ENCODE measurements at places on chromosomes 11 and 22.

GRCh38 chr22:35821654-35822053, 104.0 kb downstream of the APOL5 start:
- no peak for DNase-seq

GRCh38 chr11:122399375-122399774, 256.1 kb upstream of the UBASH3B start:
- DNase-seq: no peak

- DNase-seq: no peak
Measured at GRCh38 chr11:12274056-12274455, 103.3 kb upstream of the PARVA start.

DNA sequence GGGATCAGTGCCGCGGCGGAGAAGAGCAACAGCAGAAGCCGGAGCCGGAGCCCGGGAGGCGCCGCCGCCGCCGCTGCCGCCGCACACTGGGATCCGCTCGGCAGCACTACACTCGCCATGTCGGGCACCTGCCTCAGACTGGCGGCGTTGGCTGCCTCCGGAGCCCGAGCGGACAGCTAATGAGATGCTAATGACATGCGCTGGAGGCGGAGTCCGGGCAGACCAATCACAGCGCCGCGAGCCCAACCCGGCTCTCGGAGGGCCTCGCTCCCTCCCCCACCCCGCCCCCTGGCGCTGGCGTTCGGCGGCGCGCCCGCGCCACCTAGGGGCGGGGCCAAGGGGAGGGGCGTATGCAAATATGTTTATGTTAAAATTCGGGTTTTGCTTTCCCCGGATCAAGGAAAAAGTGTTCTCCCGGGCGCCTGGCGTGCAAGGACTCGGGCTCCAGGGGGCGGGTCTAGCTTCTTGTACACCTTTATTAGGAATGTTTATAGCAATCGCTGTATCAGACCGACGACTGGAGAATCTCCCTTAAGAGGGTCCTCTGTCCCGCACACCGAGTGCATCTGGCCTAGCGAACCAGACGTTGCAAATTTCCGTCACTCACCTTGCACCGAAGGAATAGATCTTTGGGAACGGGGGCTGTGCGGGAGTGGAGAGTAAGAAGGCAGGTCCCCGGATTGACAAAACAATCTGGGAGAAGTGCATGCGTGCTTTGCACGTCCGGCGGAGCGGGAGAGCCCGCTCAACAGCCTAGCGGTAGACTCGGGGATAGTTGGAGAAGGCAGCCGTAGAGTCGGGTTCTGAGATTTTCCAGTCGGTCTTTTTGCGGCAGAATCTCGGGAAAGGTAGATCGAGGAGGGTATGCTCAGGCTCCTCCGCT, at the start of gene CADM1:
Gene CADM1 (minus strand): TSS at position 140 of the 883 bp plus-strand sequence.
- no peak for DNase-seq

DNA sequence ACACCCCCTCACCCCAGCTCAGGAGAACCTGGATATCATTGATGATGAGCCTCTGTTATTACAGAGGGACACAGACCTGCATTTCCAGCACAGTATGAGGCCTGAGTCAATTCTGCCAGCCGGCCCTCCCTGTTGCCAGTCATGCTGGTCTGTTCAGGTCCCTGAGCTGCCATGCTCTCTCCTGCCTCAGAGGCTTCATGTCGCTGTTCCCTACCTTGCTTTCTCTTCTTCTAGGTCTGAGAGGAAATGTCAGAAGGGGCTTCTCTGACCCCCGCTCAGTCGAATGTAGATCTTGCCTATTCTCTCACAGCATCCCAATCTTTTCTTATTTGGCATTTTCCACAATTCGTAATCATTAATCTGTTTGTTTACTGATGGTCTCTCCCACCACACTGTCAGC, 21.8 kb upstream of the ABCC8 start:
- DNase-seq: no peak

DNA sequence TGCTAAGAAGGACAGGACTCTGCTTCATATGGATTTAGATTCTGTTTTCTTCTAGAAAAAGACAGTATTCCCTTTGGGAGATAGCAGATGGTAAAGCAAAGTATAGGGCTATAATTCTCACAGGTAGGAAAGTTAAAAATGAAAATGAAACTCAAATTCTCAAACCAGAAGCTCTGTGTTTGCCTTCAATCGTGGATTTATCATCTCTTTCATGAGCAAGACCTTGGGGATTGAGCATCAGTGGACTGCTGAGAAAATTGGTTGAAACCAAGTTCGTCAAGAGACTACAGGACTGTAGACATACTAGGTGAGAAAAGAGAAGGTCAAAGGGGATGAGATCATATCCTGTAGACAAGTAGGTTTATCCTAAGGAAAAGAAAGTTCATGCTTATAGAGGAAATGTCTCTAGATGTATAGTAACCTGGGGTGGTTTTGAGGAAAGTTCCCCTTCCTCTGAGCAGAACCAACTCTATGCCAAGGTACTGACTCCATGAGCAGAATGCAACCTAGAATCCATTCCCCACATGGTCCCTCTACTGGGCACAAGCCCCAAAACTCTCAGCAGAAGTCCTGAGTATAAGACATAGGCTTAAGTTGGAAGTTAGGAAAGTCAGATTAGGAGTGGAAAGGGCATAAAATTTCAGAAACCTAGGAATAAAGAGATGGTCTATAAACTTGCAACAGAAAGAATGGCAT, 46.5 kb downstream of the SLC5A12 start:
- DNase-seq: no peak

DNA sequence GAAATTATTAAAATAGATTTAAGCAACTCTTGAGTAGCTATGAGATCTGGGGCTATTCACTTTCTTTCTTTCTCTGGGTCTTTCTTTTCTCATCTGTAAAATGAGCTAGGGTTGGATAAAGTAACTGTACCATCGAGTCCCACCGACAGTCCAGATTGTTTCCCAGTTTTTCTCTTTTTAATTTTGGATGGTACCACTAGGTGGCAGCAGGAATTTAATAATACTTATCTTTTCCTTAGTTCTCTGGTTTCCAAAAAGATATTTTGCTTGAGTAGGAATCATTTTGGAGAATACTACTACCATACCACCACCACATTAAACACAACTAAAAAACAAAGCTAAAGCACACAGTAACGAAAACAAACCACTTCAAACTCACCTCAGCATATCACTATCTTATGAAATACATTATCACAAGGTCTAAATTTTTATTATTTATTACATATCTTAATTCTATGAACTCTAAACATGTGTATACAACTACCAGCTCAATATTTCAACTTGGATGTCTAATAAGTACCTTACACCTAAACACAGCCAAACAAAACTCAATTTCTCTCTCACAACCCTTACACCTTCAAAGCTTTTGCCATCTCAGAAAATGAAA, 584.0 kb downstream of the KCNA4 start:
- DNase-seq: no peak

DNA sequence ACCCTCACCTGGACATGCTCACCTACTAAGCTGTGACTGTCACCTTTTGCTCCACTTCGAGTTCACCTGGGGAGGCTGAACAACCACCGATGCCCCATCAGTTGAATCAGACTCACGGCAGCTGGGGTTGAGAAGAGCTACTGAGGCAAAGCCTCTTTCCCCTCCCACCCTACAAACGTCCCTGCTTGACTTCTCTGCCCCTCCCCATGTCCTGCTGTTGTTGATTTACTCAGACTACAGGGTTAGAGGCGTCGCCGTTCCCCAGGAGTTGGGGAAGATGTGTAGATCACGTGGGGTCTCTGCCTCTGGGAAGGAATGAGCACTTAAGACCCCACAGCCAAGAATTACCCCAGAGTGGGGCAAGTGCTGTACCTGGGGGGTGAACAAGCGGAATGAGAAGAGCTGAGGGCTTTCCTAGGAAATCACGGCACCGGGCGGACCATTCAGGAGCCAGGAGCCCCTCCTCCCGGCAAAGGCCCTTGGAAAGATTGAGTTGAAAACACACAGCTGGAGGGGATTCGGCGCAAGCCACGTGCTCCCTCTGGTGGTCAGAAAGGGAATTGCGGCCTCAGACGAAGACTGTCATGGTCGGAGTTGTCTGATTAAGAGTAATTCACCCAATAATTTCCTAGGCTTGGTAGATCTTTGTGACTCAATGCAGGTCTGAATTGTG, 7.0 kb downstream of the FXYD2 start:
- DNase-seq: peak; percentile 80

DNA sequence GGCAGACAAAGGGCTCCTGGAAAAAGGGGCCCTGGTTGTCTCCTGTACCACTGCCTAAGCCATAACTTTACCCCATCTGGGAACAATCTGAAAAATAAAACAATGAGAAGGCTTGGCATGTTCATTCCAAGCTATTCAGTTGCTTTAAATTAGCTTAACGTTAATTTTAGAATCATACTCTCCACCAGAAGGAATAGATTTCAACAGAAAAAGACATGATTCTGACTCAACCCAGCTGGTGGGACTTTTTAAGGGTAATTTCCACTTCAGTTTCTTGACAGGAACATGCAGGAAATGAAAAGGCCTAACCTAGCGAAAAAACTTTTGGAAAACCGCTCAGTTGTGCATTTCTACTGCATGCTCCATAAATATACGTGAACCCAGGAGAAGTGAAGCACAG, 7.9 kb downstream of the SF3A1 start:
- no peak for DNase-seq

DNA sequence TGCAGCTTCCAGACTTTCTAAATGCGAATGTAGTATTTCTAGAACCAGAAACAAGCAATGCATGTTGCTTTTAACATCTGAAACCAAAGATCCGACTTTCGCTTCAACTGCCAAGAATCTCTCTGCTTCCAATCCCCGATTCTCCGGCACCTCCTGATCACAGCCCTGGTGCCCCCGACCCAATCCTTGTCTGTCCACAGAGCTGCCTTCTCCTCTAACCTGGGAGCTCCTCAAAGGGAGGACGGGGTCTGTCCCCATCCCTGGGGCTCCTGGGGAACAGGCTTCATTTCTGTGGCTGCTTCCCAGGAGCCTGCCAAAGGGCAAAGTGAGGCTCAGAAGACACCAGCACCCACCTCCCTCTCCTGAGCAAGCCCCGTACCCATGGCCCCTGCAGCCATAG, 521 bp downstream of the ALDH3B2 start:
- no peak for DNase-seq

DNA sequence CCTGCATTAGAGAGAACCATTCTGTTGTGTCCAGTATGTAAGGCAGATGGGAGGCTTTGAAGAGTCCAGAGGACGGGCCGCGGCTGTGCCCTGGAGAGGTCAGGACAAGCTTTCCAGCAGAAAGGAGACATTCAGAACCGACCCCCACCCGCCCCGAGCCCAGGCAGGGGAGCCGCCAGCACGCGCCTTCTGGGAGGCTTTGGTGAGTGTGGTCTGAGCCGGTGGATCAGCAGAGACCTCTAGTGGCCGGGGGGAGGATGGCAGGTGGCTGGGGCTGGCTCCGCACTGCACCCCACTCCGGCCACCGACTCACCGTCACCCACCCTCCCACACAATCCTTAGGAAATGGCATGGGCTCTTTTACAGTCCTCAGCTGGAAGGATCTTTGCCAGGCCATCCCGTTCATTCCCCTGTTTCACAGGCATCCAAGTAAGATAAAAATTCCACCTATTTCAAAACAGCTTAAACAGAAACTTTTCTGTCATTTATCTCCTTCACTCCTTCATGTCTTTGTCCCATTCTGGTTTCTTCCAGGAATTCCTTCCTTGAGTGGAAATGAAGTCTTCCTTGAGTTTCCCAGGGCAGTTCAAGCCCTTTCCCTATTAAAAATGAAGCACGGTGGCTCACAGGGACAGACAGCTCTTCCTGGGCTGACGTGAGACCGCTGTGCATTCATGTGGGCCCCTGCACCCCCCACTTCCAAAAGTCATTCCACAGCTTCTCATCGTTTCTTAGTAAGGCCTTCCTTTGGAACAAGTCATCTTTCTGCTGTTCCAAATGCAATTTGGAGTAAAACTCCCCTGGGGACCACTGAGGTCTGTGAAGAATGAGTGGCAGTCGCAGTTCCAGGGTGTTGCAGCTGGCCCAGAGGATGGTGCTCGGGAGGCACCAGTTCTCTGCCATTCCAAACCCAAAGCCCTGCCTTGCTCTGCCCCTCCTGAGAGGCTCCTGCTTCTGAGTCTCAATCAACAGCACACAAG, 91.0 kb downstream of the FEZ1 start:
- DNase-seq: no peak

DNA sequence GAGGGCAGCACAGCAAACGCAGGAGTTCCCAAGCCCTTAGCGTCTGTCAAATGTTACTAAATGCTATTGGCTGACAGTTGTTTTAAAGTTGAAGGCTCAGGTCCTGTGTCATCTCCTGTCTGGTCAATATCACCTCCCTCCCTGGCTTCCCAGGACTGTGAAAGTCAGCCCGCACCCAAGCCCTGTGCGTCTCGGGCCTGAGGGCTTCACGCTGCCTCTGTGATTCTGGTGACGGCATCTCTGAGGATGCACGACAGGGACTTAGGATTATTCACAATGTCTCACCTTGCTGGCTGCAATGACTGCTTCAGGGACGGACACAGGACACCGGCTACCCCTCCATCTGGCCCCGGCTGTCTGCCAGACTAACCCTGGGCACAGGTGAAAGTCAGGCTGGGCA, 415.3 kb downstream of the CTTN start:
- DNase-seq: no peak

DNA sequence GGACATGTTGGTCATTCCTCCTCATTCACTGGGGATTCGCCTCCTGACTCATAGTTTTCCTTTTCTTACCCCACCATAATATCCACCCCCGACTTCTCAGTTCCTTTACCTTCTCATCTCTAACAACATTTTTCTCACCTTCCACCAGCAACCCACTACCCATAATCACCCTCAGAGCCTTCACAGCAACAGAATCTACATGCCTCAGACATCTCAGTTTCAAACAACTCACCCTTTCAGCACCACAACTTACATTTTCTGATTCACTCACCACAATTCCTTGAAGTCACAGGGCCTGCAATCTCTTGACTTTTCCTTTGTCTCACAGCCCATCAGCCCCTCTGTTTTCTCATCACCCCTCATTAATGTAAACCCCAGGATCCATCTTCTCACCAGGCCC, 2.3 kb upstream of the MTNR1B start:
- DNase-seq: no peak

- DNase-seq: no peak
Measured at GRCh38 chr11:67605231-67606011, 1.3 kb upstream of the NDUFV1 start.

GRCh38 chr11:65185869-65186341, 4.2 kb downstream of the CAPN1 start:
- no peak for DNase-seq

GRCh38 chr11:109034339-109034696, 369.4 kb downstream of the DDX10 start:
- DNase-seq: no peak

DNA sequence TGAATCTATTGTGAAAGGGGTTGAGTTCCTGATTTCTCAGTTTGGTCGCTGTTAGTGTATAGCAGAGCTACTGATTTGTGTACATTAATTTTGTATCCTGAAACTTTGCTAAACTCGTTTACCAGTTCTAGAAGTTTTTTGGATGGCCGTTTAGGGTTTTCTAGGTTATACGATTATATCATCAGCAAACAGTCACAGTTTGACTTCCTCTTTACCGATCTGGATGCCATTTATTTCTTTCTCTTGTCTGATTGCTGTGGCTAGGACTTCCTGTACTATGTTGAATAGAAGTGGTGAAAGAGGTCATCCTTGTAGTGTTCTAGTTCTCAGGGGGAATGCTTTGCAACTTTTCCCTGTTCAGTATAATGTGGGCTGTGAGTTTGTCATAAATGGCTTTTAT, 24.6 kb upstream of the OOSP4B start:
- no peak for DNase-seq

Measured in bone marrow (tissue), 2 donors.